ENCODE measurements at places on chromosomes 4 and X.

GRCh38 chr4:152294331-152294730, 241.6 kb downstream of the FBXW7 start:
- no peak for DNase-seq

- DNase-seq, result no peak
Observed at GRCh38 chr4:79757600-79757999, 315.4 kb downstream of the ANTXR2 start.

DNA sequence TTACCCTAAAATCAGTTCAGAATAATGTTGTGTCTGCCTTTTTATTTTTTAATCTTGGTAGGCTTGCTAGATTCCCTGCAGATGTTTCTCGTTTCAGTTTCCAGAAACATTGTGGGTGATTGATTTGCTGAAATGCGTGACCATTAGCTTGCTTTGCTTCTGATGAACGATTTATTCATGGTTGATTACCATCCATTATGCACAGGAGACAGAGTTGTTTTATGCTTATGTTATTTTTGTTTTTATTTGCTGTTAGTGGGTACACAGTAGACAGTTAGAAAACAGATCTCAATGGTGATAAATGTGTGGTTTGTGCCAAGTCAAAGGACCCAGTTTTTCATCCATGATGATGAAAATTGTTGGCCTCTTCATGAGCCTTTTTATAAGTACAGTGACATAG, 455.6 kb upstream of the BOD1L1 start:
- no peak for DNase-seq

DNA sequence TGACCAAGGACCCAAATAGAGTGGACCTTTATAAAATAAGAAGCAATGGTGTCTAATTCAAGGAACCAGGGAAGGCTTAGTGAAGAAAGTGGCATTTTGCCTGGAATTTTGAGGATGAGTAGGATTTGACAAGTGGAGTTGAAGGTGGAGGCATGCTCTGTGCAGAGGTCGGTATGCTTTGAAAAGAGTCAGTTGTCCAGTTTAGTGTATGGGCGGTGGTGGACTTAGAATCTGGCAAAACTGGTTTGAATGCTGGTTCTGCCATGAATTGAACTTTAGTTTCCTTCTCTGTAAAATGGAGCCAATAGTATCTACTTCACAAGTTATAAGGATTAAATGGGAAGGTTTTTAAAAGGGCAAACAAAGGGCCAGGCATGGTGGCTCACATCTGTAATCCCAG, 29.7 kb downstream of the SEPTIN11 start:
- DNase-seq, result no peak

All from CD4-positive, alpha-beta T cell treated with Interleukin-21 for 1 hour (primary cell).